ENCODE measurements at places on chromosomes 16 and 17.

DNA sequence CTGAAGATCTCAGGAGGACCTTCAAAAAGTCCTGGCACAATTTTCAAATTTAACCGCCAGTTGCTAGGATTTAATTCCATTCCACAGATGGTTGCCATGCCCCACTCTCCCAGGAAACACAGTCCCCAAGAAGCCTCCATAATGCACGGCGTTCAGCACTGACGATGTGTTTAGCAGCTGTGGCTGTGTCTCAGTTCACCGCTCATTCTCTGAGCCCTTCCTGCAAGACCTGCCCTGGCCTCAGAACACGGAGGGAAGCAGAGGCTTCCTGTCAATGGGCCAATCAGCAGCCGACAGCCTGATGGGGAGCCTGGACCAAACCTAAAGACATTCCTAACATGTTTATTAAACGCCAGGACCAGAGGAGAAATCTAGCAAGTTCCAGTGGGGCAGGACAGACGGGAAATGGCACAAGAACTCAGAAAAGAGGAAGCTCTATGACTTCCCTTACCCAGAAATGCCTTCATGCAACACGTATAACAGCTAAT, 4.9 kb downstream of the MYLK3 start:
- DNase-seq, result no peak

DNA sequence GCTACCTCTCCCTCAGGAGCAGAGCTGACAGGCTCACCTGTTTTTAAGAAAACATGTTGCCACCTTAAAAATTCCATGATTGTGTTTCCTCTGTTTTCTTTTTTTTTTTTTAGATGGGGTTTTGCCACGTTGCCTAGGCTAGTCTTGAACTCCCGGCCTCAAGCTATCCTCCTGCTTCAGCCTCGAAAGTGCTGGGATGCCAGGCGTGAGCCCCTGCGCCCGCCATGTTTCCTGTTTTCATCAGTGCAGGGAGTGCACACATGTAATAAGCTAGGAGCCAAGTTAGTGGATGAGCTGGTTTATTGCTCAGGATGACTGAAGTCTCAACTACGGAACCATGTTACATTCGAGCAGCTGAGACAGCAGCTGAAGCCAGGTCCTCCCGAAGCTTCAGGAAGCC, 13.6 kb downstream of the MRM3 start:
- DNase-seq, result no peak

GRCh38 chr17:32341141-32341856, 674 bp downstream of the C17orf75 start:
- DNase-seq, result peak; percentile 55

GRCh38 chr17:303168-303567, 49.4 kb downstream of the RPH3AL start:
- no peak for DNase-seq

- no peak for DNase-seq
Observed at GRCh38 chr17:39871801-39872200, 3.8 kb downstream of the ZPBP2 start.
